ENCODE measurements at places on chromosomes 16 and 17.

- DNase-seq: no peak
Measured at GRCh38 chr17:692116-692515, 22.5 kb downstream of the VPS53 start.

- no peak for DNase-seq
Measured at GRCh38 chr17:74240618-74241205, 27.3 kb downstream of the TTYH2 start.

- no peak for DNase-seq
Measured at GRCh38 chr17:48095611-48096010, 5.7 kb downstream of the CBX1 start.

GRCh38 chr17:22669721-22670120, 977.4 kb downstream of the KCNJ18 start:
- no peak for DNase-seq

DNA sequence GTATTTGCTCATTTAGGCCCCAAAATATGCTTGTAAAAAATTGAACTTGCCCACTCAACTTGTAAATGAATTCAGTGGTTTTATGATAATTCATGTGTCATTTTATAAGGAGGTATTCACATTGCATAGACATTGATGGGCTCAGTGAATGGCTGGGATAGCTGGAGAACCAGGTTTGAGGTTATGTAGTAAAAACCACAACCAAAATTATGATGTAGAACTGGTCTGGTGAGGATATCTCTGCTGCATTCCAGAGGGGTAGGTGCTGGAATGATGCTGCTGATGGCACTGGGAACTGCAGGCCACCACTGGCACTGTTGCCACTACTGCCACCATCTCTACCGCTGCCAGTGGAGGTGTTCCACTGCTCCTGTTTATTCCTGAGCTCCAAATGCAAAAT, 21.5 kb upstream of the RABEP1 start:
- DNase-seq: no peak

GRCh38 chr16:70700101-70701020, 14.5 kb upstream of the MTSS2 start:
- DNase-seq: no peak

Measured in HL-60 (cell line).